Adipose tissue (tissue), 3 donors: ENCODE measurements at places on chromosomes 13 and 19. TPM values are rescaled to one million over a fixed set of nuclear protein-coding genes. Genes with fewer than 3 reads are reported as not detected.

The KCTD4 gene
- polyA plus RNA-seq: not detected

The TSKS gene
- 0.22 TPM for polyA plus RNA-seq

The NDUFS7 gene
- polyA plus RNA-seq: 211 TPM

The SYT5 gene
- 1.8 TPM for polyA plus RNA-seq

The SARS2 gene
- polyA plus RNA-seq: 21.2 TPM

The LAIR1 gene
- polyA plus RNA-seq: 75.8 TPM

The FPR1 gene
- 27.8 TPM for polyA plus RNA-seq

The USHBP1 gene
- polyA plus RNA-seq: 11.0 TPM

The SH2D3A gene
- 14.4 TPM for polyA plus RNA-seq

The AP1M2 gene
- polyA plus RNA-seq: not detected

The SKA3 gene
- 0.45 TPM for polyA plus RNA-seq

The PABPC3 gene
- 0.22 TPM for polyA plus RNA-seq

The ZNF625 gene
- 0.72 TPM for polyA plus RNA-seq

The POU4F1 gene
- not detected for polyA plus RNA-seq

The FLT1 gene
- 31.8 TPM for polyA plus RNA-seq

The VSIG10L gene
- 0.48 TPM for polyA plus RNA-seq

The ZNF285 gene
- 1.4 TPM for polyA plus RNA-seq

The ZNF567 gene
- polyA plus RNA-seq: 1.8 TPM

The SYDE1 gene
- polyA plus RNA-seq: 17.7 TPM

The PRR36 gene
- polyA plus RNA-seq: 0.04 TPM

The ANKLE1 gene
- 0.34 TPM for polyA plus RNA-seq

The SYCN gene
- 939 TPM for polyA plus RNA-seq

The SHD gene
- polyA plus RNA-seq: 0.12 TPM

The KLK1 gene
- polyA plus RNA-seq: not detected

The ARL11 gene
- polyA plus RNA-seq: 4.2 TPM

The ATXN8OS gene
- not detected for polyA plus RNA-seq

The IGFL2 gene
- 0.22 TPM for polyA plus RNA-seq

The BRME1 gene
- 2.9 TPM for polyA plus RNA-seq

The NUMBL gene
- polyA plus RNA-seq: 30.7 TPM

The HIPK4 gene
- polyA plus RNA-seq: not detected

The LILRB3 gene
- polyA plus RNA-seq: 2.0 TPM

The RCBTB1 gene
- 6.4 TPM for polyA plus RNA-seq

The ZNF320 gene
- 4.8 TPM for polyA plus RNA-seq

The GPR12 gene
- polyA plus RNA-seq: not detected

The TFDP1 gene
- 33.2 TPM for polyA plus RNA-seq

The RPS16 gene
- polyA plus RNA-seq: 2,185 TPM

The PGLYRP1 gene
- polyA plus RNA-seq: not detected

The ZNF730 gene
- 0.04 TPM for polyA plus RNA-seq

The CYP4F22 gene
- polyA plus RNA-seq: 0.10 TPM

The RDH8 gene
- not detected for polyA plus RNA-seq

The EXOC3L2 gene
- polyA plus RNA-seq: 1.7 TPM

The MUC16 gene
- polyA plus RNA-seq: 0.90 TPM

The BSPH1 gene
- polyA plus RNA-seq: not detected

The CYP2A7 gene
- polyA plus RNA-seq: not detected

The ZNF135 gene
- polyA plus RNA-seq: 3.4 TPM

The RASGRP4 gene
- 0.48 TPM for polyA plus RNA-seq

The DACT3 gene
- 3.6 TPM for polyA plus RNA-seq

The PSG2 gene
- not detected for polyA plus RNA-seq

The MEIOSIN gene
- polyA plus RNA-seq: 0.01 TPM
